ENCODE measurements at places on chromosomes 6 and 20. TPM values are rescaled to one million over a fixed set of nuclear protein-coding genes. Genes with fewer than 3 reads are reported as not detected.

DNA sequence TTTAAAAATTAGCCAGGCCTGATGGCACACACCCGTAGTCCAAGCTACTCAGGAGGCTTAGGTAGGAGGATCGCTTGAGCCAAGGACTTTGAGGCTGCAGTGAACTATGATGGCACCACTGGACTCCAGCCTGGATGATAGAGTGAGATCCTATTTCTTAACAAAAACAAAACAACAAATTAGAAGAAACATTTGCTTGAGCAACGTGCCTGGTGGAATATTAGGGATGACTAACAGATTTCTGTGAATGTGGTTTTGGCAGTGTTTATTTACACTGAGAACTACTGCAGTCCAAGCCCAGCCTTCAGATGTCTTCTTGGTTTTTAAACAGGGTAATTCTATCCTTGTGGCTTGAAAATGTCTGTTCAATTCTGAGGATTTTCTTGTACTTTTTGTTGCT is 9.2 kb downstream of the PPP1R3G start:
- no peak for ATAC-seq

DNA sequence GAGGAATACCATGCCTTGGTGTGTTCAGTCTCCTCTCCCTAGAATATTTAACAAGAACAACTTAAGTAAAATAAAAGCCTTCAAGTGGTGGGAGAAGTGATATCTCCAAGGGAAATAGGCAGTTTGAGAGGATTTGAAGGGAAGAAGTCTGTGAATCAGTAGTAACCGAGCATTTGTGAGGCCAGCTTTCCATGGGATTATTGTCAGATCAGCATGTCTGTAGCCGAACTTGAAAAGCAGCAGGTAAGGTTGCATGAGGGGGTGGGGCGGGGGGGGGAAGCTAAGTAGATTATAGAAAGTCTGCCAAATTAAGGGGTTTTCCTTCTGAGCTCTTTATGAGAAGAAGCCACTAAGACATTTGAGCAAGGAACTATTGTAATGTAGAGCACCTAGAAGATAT is 92.6 kb downstream of the GRIK2 start:
- no peak for ATAC-seq

GRCh38 chr6:154590756-154591155 is 80.3 kb upstream of the CNKSR3 start:
- ATAC-seq: no peak

GRCh38 chr6:34987506-34987905 is 98.5 kb downstream of the ANKS1A start:
- ATAC-seq: no peak

The BNIP5 gene
- total RNA-seq: not detected

- no peak for ATAC-seq
These were observed 440.1 kb upstream of the ADGRB3 start for GRCh38 chr6:68194846-68195478.

GRCh38 chr20:43988867-43989266 is 74.2 kb downstream of the TOX2 start:
- ATAC-seq: peak; percentile 20

DNA sequence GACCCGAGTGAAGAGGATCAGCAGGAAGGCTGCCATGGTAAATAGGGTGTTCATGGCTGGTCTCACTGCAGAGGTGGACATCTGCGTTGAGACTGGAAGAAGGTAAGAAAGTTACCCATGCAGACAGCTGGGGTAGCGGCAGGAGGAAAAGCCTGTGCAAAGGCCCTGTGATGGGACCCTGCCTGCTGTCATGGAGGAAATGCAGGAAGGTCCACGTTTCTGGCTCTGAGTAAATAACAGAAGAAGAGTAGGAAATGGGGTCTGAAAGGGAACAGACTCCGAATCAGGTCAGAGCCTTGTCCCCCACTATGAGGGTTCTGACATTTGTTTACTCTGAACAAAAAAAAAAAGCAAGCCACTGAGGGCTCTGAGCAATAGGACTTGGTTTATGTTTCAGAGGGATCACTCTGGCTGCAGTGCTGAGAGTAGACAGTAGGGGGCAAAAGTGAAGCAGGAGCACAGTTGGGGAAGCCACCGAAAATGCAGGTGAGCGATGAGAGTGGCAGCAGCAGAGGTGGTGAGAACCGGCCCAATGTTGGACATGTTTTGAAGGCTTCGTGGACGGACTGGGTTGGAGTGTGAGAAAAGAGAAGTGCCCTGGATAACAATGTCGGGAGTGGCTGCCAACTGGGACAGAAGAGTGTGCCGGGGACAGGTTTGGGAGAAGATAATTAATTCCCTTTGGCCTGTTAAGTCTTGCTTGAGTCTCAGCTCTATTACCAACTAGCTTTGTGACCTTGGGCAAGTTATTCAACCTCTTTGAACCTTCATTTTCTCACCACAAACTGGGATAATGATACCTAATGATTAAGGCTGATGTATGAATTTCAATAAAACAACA is 57.9 kb upstream of the MAP7 start:
- ATAC-seq: peak; percentile 83

DNA sequence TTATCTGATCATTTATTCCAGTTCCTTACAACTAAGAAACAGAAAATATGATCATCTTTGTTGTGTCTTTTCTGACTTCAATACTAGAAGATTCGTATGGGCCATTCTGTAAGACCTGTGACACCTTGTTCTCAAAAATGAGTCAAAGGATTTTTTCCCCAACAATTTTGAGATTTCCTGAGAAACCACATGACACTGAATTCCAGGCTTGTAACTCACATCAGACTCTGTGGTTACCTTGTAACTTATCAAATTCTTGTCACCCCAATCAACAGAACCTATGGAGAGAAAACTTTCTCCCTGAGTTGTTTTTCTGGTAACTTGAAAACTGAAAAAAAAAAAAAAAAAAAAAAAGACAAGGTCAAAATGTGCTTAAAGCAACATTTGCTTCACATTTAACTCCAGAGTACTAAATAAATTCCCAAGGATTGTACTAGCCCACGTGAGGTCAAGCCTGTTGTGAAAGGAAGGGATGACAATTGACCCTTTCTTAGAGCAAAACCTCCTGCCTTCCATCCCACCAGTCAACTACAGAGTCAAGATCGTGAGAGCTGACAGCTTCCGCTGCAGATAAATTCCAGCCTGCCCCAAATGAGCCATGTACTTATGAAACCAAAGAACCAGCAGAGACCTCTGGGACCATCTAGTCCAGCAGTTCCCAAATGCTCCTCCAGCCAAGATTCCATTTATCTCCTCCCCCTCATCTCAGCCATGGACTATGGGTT is 140.3 kb downstream of the TBX18 start:
- ATAC-seq: no peak

DNA sequence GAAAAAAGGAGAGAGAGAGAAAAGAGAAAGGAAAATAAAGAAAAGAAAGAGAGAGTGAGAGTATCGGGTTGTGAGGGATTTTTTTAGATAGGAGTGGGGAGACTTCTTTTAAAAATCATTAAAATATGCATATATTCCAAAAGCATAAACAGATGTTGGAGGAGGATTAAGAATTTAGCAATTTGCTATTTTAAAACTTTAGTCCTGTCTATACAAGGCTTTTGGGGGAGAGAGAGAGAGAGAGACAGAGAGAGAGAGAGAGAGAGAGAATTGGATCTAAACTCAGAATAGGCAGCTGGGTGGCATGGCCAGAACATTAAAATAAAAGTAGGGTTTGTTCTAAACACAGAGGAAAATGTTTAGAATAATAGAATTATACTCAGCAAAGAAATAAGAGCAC is 72.1 kb downstream of the SOD2 start:
- ATAC-seq: no peak

GRCh38 chr6:148445620-148446019 is 103.0 kb downstream of the SASH1 start:
- no peak for ATAC-seq

DNA sequence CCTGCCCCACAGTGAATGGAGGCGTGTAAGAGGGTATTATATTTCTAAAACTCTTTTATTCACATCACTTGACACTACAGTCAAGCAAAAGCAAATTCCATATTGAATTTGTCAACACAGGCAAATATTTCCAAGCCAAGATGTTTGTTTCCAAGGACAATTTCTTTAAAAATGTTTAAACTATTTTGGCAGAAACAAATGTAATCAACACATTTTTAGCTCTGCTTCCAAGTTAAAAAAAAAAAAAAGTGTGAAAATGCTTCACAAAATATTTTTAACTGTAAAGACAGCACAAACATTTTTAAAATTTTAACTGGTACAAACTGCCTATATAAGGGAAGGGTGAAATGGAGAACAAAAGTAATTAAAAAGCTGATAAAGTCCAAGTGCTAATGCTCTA is 44.9 kb upstream of the DST start:
- no peak for ATAC-seq

DNA sequence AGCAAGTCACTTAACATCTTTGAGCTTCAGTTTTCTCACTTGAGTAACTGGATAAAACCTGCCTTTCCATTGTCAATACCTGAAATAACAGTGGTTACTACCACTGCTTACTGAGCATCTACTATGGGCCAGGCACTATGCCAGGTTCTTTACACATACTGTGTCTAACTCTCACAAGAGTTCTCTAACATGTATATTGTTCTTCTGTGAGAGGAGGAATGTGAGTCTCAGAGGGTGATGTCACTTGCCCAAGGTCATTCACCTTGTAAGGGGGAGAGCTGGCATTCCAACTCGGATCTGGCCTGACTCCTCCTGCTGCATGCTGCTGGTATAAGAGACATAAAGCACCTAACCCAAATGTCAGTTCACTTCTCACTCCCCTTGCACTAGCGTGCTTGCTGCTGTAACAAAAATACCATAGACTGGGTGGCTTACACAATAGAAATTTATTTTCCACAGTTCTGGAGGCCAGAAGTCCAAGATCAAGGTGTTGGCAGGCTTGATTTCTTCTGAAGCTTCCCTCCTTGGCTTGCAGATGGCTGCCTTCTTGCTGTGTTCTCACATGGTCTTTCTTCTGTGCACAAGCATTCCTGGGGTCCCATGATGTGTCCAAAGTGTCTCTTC is 21.9 kb upstream of the SGK2 start:
- no peak for ATAC-seq

DNA sequence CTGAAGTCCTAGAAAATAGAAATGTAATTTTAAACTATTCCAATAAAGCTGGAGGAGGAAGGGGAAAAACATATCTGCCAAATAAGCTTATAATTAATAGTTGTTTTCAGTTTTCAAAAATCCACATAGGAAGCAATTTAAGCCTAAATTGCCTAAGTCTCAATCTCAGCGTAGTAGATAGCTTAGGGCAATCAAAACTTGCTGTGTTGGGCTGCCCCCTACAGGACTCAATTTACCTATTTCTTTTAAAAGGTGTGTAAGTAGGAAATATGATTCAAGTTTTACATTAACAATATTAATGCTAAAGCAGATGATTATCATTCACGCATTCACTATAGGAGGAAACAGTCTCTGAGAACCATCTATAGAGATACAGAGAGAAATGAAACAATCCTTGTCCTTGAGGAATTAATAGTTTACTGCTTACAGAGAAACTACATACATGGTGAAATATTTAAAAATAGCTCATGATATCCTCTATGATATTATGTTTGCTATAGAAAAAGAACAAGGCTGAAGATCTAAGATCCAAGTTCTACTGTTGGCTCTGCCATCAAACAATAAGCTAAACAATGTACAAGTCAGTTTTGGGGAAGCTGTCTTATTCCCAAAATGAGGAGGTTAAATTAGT is 102.1 kb downstream of the ATG5 start:
- ATAC-seq: peak; percentile 78

The C6orf15 gene
- total RNA-seq: not detected

- peak; percentile 52 for ATAC-seq
These were observed 639 bp upstream of the CD24 start for GRCh38 chr6:106974999-106975737.

The HCRTR2 gene
- not detected for total RNA-seq

The HLA-DOA gene
- 7.8 TPM for total RNA-seq

- ATAC-seq: no peak
These were observed 37.1 kb upstream of the FILIP1 start for GRCh38 chr6:75530696-75531095.

The TRDN gene
- total RNA-seq: not detected

The L3MBTL1 gene
- total RNA-seq: 15.3 TPM

The ADGRF5 gene
- not detected for total RNA-seq

DNA sequence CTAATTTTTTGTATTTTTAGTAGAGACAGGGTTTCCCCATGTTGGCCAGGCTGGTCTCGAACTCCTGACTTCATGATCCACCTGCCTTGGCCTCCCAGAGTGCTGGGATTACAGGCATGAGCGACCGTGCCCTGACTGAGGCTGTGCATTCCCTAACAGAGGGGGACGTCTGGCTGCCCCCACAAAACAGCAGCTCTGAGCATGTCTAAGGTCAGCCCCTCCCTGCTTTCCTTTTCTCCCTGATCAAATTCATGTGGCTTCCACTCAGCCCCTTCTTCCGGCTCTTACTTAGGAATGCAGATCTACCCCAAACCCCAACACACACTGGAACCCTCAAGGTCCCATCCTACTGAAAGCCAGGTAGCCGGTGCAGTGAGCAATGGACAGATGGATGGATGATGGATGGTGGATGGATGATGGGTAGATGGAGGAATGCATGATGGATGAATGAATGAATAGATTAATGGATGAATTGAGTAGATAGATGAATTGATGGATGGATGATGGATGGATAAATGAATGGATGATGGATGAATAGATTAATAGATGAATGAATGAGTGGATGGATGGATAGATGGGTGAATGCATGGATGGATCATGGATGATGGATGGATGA is 91.5 kb upstream of the BHLHE23 start:
- ATAC-seq: no peak

The XKR7 gene
- total RNA-seq: 0.03 TPM

DNA sequence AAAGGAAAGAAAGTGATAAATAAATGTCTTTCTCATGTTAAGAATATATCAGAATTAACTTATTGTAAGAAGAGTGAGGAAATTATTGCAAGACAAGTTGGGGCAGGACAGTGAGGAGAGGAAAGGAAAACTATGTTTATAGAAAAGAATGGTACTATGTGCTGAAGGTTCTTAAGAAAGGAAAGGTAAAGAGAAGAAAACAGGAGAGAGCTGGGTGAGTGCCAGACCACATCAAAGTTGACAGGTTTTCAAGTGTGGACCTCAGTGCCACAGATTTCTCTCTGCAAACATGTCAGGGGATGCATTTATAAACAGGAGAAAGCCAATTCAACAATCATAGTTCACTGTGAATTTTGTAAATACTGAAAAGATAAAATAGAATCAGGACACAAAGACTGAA is 439.2 kb downstream of the PKHD1 start:
- ATAC-seq: no peak

DNA sequence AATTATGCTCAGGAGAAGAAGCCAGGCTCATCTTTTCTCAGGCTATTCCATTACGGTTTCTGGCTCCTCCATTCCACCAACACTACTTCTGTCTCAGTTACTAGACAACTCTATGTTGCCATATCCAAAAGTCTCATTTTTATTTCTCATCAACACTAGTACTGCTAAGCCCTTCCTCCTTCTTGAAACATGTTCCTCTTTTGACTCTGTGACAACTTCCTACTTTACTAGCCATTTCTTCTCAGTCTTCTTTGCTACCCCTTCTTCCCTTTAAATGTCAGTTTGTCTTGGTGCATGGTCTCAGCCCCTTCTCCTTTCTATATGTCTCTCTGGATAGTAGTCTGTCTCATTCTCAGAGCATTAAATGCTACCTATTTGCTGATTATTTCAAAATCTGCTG is 7.1 kb upstream of the ADGRG6 start:
- no peak for ATAC-seq

GRCh38 chr6:25314509-25315175 is 35.5 kb downstream of the CARMIL1 start:
- no peak for ATAC-seq
